Kidney glomerular epithelial cell (primary cell): ENCODE measurements at places on chromosomes 3 and 15.

- DNase-seq = no peak
Observed at GRCh38 chr15:52689562-52689961, 10.4 kb upstream of the ATOSA start.

DNA sequence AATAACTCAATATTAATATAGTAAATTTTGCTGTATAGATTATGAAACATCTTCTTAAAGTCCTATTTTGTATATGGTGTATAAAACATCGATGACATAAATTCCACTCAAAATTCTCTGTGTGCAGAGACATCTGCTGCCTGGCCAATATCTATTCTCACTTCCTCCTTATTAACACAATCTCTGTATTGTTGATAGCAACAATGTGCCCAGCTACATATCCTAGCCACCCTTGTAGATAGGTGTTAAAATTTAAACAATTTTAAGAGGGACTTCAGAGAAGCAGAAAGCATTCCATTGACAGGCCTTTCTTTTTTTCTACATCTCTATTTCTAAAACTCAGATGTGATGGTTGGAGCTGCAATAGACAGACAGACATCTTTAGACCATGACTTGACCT is 72.3 kb downstream of the FGF12 start:
- DNase-seq = no peak

DNA sequence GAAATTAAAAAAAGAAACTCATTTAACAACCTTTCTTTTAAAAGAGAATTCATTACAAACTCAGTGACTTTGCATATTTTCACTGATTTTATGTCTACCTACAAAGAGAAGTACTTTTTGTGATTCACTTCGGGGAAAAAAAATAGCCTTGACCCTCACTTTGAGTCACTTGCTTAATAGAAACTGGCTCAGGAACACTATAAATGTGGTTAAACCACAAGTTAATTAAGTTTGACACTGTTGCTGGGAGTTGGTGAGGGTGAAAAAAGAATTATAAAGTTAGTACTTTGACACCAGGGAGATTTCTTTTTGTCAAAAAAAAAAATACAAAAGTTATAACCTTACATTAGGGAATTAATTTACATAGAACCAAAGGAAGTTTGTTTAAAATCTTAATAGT is 810.9 kb downstream of the NR2F2 start:
- no peak for DNase-seq

DNA sequence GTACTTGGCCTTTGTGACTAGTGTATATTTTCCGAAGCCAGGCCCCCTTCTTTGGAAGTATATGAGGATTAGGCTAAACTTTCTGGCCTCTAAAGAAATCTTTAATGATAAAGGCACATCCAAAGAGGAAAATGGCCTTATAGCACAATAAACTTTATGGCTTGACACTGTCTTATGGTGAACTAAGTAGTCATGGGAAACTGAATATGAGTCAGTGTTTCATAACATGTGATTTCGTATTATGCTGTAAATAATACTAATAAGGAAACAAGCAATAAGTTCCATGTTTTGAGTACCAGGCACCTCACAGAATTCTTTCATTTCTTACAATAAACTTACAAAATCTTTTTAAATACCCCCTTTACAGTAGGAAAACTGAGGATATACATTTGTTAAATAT is 8.2 kb downstream of the ZPLD1 start:
- no peak for DNase-seq

DNA sequence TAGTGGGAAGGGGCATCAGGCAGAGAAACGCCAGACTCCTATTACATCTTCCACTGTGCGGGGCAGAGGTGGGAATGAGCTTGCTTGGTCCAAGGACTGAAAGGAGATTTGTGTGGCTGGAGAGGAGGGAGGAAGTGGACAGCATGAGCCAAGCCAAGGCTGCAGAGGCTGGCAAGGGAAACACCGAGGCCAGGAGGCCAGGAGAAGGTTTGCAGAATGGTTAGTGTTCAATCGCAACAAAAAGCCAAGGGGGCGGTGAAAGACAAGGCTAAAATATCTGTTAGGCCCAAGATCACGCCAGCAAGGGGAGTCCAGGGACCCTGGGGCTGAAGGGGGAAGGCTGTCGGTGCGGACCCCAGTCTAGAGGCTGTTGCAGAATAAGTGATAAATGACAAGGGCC is 75.8 kb downstream of the CPN2 start:
- DNase-seq = no peak

GRCh38 chr15:75694241-75695182 is 18.1 kb downstream of the CSPG4 start:
- DNase-seq = peak; percentile 79

DNA sequence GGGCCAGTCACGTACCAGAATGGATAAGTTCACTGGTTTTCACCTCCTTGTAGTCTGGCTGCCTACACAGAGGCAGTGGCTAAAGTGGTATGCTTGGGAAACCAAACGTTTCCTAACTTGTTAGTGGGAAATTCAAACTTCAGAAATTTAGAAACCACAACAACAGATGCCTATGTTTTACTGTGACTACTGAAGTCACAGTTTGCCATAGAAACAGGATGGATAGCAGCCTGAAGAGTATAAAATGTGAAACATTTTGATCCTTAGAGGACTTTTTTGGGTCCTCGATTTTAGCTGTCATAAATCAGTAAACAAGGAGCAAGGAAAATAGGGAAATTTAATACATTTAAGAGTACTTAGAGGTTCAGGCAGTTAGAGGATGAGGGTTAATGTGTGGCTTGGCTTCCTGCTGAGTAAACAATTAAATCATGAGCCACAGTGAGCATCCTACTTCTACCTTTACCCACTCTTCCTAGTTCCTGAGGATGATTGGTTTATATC is 48.6 kb downstream of the CMSS1 start:
- peak; percentile 81 for DNase-seq

DNA sequence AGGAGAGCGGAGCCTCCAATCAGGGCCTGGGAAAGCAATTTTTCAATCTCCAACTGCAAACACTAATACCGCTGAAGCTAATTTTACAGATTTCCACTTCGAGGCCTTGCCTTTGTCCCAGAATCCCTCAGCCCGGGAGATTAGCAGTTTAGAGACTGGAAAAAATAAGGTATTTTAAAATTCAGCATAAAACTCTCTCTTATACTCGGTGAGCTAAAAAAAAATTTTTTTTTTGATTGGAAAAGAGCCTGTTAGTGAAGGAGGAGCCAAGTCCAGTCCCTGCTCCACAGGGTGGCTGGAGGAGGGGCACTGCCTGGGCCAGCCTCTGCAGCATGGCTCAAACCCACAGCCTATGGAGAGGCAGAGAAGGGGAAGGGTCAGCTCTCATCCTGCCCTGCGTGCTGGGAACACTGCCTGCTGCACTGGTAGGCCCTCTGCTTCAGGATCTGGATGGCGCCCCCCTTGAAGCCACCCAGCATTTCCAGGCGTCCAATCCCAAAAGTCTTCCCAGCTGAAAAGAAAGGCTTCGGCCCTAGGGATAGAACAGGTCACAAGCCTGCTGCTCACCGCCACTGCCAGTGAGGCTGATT is 48.9 kb downstream of the CACNA2D2 start:
- DNase-seq = no peak

- DNase-seq = no peak
Observed at GRCh38 chr15:32944431-32944830, 226.6 kb downstream of the GREM1 start.

DNA sequence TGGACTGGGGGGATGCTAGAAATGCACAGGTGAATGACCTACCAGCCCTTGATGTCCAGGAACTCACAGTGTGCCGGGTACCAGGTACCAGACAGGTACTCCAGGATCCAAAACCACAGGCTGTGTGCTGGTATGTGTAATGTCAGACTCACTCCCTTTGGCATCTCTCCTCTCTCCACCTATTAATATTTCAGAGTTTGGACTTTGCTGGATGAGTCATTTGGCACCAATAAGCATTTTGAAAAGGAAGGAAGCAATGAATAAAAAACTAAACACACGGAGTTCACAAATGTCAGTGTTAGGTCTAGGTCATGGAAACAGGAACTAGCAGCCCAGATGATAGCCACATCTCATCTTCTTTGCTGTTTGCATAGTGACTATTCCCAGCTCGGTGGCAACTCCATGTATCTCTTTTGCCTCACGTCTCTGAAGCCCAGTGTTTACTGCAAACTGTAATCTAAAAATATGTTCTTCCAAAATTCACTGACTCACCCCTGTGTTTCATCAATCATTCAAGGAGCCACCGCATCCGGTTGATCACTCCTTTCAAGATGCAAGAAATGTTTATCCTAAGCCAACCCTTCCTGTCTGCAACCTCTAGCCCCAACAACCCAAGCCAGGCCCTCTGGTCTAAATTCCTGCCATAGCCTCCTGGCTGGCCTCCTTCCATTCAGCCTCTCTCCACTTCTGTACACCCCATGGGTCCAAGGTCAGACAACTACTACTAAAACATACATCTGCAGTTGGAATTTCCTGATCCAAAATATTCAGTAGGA is 8.4 kb downstream of the ITGB5 start:
- DNase-seq = peak; percentile 99

DNA sequence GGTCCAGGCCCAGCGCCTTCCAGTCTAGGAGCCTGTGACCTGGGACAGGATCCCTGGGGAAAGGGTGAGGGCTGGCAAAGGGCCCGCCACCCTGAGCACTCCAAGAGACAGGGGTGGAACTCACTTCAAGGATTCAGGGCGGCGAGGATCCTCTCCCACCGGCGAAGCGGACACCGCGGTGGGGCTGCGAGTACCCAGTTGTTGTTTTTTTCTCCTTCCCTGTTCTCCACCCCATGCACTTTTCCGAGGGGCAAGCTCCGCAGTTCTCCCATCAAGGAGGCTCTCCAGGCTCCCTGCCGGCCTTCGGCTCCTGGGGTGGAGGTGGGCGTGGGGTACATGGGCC is 387 bp upstream of the PAQR5 start:
- DNase-seq = no peak

DNA sequence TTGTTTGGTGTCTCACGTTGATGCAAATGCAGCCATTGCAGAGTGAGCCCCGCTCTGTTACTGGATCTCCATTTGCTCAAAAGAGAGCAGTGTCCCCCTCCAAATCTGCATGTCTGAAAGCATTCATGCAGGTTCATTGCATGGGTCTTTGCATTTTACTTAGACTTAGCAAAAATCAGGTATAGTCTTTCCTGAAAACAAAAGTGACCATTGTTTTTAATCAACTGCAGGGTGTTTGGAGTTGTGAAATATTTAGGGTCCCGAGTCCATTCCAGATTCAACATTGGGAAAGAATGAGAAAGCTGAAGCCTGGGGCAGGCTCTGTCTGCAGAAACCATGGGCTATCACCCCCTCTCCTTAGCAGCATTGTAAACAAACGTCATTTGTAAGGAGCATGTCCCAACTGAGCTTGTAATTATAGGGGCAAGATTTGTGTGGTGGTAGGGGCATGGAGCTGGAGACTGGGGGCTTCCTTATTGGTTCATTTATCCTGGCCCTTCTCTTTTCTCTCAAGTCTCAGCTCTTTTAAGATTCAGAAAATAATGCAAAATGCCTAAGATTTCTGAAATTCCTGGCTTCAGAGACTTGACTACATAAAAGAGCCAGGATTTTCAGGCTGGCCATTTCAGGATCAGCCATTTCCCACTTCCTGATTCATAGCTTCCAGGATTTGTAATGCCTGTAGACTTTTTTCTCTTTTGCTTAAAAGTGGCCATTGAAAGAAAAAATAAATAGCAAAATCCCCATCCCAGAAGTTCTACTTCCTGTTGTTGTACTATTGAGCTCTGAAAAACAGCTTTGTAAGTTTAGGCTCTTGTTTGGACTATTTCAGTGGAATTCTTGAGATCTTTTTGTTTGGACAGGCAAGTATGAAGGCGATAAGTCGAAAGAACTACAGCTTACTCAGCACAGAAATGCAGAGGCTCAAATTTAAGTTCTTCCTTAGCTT is 23.0 kb downstream of the IGF1R start:
- peak; percentile 18 for DNase-seq

- DNase-seq = no peak
Observed at GRCh38 chr15:95226835-95227234, 995.5 kb downstream of the MCTP2 start.

GRCh38 chr15:70159001-70159712 is 61.4 kb upstream of the TLE3 start:
- no peak for DNase-seq

GRCh38 chr3:88219138-88219792 is 69.5 kb downstream of the C3orf38 start:
- DNase-seq = peak; percentile 54

DNA sequence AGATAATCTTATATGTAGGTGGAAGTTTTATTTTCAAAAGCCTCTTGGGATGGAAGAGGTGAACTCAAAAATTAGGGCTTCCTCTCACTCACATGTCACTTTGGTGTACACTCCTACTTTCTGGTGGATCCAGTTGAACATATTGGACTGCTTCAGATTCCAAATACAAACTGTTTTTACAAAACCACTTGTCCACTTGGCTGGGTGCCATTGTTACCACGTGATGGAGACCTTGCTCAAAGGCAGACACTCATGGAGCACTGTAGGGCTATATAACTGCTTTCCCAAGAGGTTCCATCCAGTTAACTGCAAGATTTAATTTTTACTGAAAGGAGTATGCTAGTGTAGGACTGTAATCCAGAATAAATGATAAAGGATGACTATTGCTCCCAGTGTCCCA is 307.0 kb downstream of the EPHA6 start:
- DNase-seq = no peak

DNA sequence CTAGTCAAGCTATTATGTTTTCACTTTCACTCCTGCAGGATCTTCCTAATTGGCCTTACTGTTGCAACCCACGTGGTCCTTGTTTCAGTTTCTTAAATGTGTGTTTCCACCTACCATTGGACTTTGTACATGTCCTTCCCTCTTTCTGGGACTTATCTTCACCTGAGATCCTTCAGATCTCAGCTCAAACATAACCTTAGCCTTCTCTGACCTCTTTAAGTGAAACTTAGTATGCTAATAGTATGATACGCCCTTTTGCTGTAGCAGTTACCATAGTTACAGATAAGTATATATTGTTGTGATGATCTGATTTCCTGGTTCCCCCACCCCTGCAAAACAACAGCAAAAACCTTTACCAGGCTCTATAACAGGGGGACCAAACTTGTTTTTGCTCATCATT is 35.2 kb downstream of the U2SURP start:
- no peak for DNase-seq

DNA sequence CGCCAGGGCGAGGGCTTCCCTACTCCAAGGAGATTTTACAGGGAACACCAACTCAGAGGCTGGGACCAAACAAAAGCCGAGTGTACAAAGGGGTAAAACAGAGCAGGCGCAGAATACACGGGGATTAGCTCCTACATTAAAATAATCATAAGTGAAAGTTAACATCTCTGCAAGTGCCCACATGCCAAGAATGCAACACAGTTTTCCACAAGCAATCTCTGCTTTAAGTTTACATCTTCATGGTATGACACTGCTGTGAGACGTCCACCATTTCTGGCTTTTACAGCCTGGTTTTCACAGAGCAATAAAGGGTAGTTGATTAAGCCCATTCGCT is 500 bp upstream of the VGLL3 start:
- DNase-seq = no peak

GRCh38 chr3:177146646-177147045 is 50.6 kb downstream of the TBL1XR1 start:
- DNase-seq = no peak
